Progenitor cell of endocrine pancreas (in vitro differentiated cells): ENCODE measurements at places on chromosomes 6 and 20.
A peak's percentile ranks its signal among the peaks of the same experiment; 100 is the strongest.

- no peak for DNase-seq
Measured at GRCh38 chr20:62507991-62508640, 32.3 kb upstream of the GATA5 start.

GRCh38 chr6:148708707-148709106 lies 38.1 kb upstream of the UST start:
- DNase-seq = no peak

DNA sequence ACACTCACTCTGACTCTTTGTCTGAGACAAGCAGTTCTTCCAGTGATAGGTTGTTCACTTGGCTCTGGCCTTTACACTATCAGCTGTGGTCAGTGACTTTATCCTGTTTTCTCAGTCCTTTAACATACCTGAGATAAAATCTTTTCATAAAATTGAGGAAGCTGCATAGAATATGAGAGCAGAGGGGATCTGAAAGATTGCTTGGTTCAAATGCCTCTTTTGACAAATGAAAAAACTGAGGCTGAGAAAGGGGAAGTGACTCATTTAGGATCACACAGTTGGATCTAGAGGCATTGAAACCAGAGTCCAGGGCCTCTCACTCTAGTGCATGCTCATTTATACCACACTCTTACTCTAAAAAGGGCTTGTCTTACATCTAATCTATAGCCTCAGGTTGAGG lies 277.0 kb upstream of the TBX18 start:
- DNase-seq = no peak

DNA sequence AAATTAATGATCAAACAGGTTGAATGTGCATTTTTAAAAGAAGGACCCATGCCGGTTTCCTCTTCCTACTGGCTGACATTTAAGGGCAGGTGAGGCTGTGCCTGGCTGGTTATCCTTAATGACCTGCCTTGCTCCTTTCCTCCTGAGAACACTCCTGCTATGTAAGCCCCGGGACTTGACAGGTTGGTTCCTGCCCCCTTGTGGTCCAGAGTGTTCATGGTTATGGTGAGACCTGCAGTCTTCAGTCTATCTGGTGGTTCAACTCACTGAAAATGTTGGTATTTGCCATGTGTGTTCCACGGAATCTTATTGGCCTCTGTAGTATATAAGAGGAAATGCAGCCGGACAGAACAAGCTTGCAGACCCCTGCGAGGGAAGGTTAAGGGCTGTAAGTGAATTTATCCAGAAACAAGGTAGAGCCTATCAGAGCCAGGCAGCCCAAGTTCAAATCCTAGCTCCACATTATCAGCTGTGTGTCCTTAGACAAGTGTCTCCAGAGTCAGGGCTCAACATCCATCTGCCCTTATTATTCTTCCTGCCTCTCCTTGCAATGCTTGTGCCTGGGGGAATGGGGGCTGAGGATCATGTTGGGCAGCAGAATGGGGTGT lies 5.2 kb upstream of the BPIFA3 start:
- DNase-seq = peak; percentile 58

- no peak for DNase-seq
Measured at GRCh38 chr20:35820715-35821114, 48.9 kb downstream of the PHF20 start.

- no peak for DNase-seq
Measured at GRCh38 chr20:38129893-38130609, 35.0 kb downstream of the TGM2 start.

DNA sequence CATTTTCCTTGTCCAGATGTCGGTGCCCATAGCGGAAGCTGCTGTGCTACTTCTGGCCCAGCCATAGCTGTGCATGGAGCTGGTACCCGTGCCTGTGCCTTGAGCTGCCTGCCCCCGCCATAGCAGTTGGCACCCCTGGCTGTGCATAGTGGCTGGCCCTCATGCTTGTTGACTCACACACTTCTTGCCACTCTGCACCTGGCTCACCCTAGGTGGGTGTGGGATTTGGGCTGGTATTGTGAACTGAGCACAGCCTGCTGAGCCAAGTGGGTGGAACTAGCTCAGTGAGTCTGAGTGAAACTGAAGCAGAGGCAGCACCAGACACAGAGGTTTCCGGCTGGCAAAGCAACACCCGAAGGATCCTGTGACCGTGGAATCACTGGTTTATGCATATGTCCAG lies 689.5 kb upstream of the EYS start:
- no peak for DNase-seq

DNA sequence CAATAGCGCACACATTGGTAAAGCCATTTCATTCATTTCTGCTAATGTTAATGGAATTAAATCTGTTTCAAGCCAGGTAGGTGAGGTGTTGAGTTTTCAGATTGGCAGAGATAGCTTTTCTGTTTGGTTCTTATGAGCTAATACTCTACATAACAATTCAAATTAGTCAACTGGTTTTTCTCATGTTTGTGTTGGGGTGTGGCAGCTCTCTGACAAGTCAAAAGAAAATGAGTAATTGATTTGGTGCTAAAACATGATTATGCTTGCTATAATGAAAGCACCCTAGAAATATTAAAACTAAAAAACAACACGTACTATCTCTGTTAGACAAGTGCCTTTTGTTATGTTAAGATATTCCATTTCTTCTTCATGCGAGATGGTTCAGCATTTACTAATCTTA lies 13.6 kb downstream of the PPP1R14C start:
- no peak for DNase-seq

GRCh38 chr6:130557481-130558112 lies 191.8 kb downstream of the TMEM200A start:
- no peak for DNase-seq

- DNase-seq = no peak
Measured at GRCh38 chr20:45863543-45864470, 6.4 kb downstream of the ZSWIM3 start.

DNA sequence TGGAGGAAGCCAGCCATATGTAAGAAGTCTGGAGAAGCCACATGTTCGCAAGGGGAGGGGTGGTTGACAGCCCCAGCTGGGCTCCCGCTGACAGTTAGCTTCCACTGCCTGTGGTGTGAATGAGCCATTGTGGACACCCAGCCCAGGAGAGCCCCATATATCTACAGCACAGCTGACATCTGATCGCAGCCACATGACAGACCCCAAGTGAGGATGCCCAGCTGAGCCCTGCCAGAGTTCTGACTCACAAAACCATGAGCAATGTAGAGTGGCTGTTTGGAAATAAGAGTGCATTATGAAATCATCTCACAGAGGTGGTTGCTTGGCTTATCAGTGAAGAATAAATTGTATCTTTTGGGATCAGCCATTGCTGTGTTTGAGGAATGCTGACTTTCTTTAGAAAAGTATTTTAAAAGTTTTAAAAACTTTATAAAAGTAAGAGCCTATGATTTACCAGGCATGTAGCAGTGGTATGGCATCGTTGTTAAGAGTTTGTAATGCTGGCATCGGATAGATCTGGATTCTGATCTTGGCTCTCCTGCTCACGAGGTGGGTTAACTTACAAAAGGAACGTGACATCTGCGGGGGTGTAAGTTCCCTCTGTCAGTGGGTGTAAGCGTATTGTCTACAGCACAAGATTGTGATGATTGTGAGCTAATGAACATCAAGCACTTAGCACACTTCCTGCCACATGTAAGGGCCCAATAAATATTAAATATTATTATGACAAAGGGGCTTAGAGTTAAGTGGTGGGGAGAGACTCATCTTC lies 24.1 kb downstream of the CFAP61 start:
- DNase-seq = no peak

DNA sequence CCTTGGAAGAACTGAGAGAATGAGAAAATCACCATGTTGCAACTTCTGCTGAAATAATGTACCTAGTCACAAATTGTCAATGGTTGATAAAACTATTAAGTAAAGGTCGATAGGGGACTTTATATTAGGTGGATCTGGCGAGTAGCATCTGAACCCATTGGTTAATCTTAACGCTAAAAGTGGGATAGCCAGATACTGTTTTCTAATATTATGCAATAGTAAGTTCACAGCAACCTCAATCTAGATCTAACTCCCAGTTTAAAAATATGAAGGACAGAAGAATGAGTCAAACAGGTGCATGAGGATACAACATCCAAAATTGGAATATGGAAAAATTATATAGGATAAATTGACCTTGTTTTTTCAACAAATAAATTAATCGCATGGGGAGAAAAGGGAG lies 18.8 kb downstream of the PSMF1 start:
- DNase-seq = no peak

DNA sequence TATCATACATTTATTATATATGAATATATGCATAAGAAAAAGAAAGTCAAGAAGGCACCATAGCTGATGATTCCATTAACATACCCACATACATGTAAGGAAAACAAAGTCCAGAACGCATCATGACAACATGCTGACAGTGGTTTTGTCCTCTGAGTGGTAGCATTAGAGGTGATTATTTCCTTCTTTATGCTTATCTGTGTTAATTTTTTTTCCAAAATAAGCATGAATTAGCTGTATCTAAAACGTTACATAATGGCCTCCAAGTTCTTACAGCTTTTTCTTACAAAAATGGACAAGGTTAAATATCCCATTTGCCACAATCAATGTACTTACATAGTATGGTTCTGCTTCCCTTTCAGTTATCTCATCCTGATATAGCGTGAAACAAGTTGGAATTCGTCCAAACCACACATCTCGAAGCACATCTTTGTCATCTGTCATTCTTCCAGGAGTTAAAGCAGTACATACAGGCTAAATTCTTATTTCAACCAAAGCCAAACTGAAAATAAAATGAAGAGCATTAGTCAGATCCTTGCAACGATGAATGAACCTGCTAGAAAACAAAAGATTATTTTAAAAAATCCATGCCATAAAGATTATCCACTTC lies 9.7 kb downstream of the ATG5 start:
- DNase-seq = no peak

DNA sequence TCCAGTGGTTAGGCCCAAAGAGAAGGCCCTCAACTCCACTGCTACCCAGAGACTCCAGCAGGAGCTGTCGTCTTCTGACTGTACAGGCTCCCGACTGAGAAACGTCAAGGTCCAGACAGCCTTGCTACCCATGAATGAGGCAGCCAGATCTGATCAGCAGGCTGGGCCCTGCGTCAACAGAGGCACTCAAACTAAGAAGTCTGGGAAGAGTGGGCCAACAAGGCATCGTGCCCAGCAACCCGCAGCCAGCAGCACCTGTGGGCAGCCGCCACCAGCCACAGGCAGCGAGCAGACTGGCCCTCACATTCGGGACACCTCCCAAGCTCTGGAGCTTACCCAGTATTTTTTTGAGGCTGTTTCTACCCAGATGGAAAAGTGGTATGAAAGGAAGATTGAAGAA lies 8.1 kb downstream of the LYRM2 start:
- DNase-seq = no peak

DNA sequence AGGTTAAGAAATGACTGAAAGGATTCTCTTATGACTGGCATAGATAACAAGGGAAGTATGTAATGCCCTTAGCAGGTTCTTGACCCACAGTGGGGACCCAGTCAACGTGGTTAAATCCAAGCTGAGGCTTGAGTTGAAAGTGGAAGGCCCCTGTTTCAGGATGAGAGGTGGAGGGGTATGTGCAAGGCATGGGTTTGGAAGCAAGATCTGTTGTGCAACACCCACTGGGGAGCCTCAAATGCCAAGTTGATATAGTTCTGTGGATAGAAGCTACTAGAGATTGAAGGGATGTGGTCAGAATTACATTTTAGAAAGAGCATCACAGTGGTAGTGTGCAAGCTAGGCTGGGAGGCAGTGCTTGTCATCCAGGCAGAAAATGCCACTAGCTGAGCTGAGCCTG lies 5.1 kb downstream of the PABPC1L start:
- no peak for DNase-seq

DNA sequence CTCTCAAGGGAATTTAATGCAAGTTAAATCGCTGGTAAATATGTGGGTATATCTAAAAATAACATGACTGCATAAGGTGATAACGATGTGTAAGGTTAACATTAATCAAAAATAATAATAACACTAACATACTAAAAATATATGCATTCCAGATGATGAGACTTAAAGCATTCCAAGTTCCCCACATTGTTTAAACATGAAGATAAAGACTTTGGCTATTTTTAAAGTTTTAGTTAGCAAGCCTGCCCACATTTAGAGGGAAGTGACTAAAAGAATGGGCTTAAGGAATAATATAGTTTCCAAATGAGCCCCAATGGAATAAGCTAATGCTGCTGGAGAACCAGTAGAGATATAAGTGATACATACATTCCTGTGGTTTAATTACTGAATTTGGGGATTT lies 941.3 kb downstream of the TBC1D32 start:
- no peak for DNase-seq

DNA sequence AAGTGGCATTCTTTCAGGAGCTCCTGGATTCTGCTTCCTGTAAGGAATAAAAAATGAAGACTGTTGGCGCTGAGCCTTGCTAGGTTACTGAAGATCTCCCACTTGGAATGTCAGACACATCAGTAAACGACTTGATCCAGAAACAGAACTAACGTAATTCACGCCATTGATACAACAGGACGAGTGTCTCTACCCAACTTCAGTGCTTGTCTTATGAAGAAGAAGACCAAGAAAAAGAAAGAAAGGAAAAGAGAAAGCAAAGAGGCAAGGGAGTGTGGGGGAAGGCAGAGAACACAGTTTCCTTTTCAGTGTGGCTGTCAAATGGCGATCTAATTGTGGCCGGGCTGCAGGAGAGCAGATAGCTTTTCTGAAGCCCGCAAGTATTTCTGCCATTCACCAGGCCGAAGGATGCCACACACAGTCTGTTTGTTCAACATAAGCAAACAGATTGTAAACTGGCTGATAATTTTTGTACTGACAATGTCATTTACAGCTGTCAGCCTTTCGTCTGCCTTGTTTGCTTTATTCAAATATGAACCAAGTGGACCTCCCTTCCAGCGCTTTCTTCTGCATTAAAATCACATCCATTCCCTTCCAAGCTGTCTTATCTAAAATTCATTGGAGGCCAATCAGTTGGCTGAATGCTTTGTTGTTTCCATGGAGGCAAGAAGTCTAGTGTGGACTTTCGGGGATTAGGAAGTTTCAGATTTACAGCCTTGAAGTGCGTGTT lies 180.6 kb downstream of the FOXA2 start:
- DNase-seq = no peak

DNA sequence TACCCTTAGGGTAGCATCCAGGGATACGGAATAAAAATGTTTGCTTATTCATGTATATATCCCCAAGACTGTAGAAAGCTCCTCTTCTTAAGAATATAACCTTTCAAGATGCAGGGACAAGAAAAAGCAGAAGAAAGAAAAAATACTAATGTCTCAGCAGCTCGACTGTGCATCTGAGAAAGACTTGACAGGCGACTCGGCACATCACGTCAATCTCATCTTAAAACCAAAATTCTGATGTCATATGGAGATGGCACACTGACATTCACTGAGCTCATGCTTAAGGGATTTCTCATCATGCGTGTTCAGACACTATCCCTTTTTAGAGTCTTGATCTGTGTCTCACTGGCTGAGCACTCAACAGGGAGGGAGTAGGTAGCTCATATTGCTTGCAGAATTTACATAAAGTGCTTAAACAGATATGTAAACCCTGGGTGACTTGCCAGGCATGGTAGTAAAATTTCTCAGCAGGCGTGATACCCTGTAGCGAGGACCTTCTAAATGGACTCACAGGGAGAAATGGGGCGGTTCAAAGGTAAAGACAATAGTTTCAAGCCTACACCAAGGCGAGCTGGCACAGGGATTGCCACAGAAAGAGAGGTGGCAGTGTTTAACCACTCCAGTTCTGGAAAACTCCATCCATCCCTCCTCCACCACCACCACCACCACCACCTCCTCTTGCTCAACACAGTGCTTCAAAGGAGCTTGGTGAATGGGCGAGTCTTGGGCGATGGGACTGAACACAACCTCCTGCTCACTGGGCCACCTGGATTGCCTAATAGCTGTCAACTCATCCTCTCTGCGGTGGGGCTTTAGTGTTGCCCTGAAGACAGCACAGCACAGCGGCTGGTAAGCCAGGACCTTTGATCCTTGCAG lies 330.5 kb downstream of the TFAP2A start:
- no peak for DNase-seq
